ENCODE measurements at places on chromosomes 13 and 19. TPM values are rescaled to one million over a fixed set of nuclear protein-coding genes. Genes with fewer than 3 reads are reported as not detected.

ZNF613 gene
- 5.2 TPM for total RNA-seq

FCHO1 gene
- 1.0 TPM for total RNA-seq

PINLYP gene
- 6.8 TPM for total RNA-seq

ZNF836 gene
- 5.7 TPM for total RNA-seq

PDX1 gene
- not detected for total RNA-seq

KLK2 gene
- not detected for total RNA-seq

TICAM1 gene
- total RNA-seq = 1.6 TPM

CCL25 gene
- total RNA-seq = not detected

MICU2 gene
- 34.4 TPM for total RNA-seq

KIRREL2 gene
- not detected for total RNA-seq

LHB gene
- total RNA-seq = not detected

SLC6A16 gene
- not detected for total RNA-seq
